ENCODE measurements at places on chromosomes 12 and 14. TPM values are rescaled to one million over a fixed set of nuclear protein-coding genes. Genes with fewer than 3 reads are reported as not detected.

DNA sequence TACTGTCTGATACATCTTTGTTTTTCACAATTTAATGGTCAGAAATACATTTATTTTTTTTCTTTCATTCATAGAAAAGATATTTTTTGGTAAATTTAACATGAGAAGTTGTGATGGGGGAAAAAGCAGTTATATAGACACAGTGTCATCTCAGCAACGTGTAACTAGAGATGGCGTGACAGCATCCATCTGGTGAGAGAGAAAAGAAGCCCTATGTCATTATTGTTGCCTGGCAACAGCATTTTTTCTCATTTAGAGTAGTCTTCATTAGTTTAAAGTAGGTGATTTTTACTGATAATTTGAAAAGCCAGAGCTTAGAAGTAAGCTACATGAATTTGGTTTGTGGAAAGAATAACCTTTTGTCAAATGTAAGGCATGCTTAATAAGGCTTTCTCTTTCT is 128.6 kb downstream of the ACSS3 start:
- DNase-seq, result peak; percentile 36
- no peaks in the 10 kb centered on the region for H3K36me3 ChIP-seq
- H3K27me3 ChIP-seq, result no peaks in the 10 kb centered on the region
- peaks cover 51% of the 10 kb centered on the region for H3K4me1 ChIP-seq

DNA sequence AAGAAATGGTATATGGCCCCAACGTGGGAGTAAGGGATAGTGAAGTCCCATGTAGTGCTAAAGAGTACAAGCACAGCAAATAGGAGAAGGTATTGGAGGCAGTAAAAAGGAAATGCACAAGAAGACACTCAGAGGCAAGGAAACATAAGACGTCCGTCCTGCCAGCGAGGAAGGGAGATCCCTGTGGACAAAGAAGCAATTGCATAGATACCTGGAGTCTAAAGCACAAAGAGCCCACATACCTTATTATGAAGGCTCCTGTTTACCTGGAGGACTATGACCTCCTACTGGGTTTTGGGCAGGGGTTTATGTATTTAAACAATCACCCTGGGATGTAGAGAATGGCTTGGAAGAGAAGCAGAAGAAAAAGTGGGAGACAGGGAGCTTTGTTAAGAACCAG is 341.2 kb upstream of the DCN start:
- no peak overlapping the region for H3K4me3 ChIP-seq
- no peaks in the 10 kb centered on the region for H3K4me1 ChIP-seq
- H3K27me3 ChIP-seq, result no peaks in the 10 kb centered on the region
- DNase-seq, result peak; percentile 56
- H3K36me3 ChIP-seq, result no peaks in the 10 kb centered on the region

- DNase-seq, result peak; percentile 34
- H3K4me1 ChIP-seq, result no peaks in the 10 kb centered on the region
- no peak overlapping the region for H3K27ac ChIP-seq
- H3K4me3 ChIP-seq, result no peak overlapping the region
These were observed 9.0 kb upstream of the FKBP11 start for GRCh38 chr12:48934312-48934706.

DNA sequence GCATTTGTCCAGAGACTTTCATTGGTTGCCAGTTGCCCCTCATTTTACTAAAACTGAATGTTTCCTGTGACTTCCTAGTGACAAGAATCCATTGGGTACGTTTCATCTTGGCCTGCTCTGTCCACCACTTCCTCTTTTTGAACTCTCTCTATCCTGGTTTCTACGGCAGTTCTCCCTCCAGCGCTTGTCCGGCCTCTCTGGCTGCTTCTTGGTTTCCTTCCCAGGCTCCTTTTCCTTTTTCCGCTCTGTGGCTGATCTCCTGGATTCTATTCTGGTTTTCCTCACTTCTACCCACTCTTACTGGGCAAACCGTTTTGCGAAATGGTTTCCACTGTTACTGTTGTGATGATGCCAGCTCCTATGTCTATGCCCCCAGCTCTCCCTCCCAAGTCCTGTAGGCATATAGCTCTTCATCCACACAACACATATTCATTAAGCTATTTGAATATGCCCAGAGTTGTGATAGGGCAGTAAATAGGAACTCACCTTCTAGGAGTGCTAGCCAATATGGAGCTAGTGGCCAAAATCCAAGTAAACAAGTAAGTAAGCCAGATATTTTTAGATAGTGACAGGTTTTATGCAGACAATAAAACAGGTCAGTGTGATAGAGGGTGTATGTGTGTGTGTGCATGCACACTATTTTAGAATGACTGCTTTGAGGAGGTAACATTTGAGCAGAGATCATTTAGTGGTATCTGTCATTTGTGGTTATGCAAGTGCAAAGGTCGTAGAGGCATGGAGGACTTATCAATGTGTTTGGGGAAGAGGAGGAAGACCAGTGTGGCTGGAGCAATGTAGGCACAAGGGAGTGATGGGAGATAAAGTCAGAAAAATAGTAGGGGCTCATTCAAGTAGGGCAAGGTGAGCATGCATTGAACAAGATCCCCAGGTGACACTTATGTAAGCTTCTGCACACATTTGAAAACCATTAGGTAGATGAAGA is 27.9 kb upstream of the CTDSP2 start:
- H3K4me1 ChIP-seq, result 0 out of 2 replicates have a peak, but pooled peaks cover 4% of the 10 kb centered on the region
- no peak overlapping the region for H3K27ac ChIP-seq
- H3K36me3 ChIP-seq, result no peaks in the 10 kb centered on the region
- H3K27me3 ChIP-seq, result no peaks in the 10 kb centered on the region
- H3K4me3 ChIP-seq, result no peak overlapping the region

The ACAD10 gene
- total RNA-seq, result 23.1 TPM

DNA sequence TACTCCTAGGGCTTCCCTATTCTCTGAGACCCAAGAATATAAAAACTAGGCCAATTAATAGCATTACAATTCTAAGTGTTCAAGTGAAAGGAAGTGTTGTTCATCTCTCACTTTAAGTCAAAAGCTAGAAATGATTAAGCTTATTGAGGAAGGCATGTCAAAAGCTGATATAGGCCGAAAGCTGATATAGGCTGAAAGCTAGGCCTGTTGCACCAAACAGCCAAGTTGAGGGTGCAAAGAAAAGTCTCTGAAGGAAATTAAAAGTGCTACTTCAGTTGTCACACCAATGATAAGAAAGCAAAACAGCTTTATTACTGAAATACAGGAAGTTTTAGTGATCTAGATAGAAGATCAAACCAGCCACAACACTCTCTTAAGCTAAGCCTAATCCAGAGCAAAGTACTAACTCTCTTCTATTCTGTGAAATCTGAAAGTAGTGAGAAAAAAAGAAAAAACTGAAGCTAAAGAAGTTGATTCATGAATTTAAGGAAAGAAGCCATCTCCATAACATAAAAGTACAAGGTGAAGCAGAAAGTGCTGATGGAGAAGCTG is 68.9 kb downstream of the SLC6A15 start:
- H3K36me3 ChIP-seq, result no peaks in the 10 kb centered on the region
- no peaks in the 10 kb centered on the region for H3K27me3 ChIP-seq
- H3K4me1 ChIP-seq, result no peaks in the 10 kb centered on the region
- no peak for DNase-seq
- H3K27ac ChIP-seq, result no peak overlapping the region

The KCNK10 gene
- 1.0 TPM for total RNA-seq

The NEUROD4 gene
- not detected for total RNA-seq

The P3H3 gene
- total RNA-seq, result 38.2 TPM

- DNase-seq, result no peak
- no peaks in the 10 kb centered on the region for H3K27me3 ChIP-seq
- H3K4me3 ChIP-seq, result no peak overlapping the region
- H3K4me1 ChIP-seq, result peaks cover 6% of the 10 kb centered on the region
These were observed 4.6 kb upstream of the PA2G4 start for GRCh38 chr12:56099787-56100186.

The HOXC11 gene
- total RNA-seq, result not detected

DNA sequence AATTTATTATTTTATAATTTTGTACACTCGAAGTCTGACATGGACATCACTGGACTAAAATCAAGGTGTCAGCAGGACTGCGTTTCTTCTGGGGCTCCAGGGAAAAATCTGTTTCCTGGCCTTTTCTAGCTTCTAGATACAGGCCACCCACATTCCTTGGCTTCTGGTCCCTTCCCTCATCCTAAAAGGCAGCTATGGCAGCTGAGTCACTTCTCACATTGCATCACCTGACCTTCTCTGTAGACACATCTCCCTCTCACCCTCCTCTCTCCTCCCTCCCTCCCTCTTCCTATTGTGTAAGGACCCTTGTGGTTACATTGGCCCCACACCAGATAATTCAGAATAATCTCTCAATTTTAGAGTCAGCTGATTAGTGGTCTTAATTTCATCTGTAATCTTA is 92.4 kb downstream of the RPS6KA5 start:
- no peak overlapping the region for H3K4me3 ChIP-seq
- H3K36me3 ChIP-seq, result no peaks in the 10 kb centered on the region
- H3K27me3 ChIP-seq, result no peaks in the 10 kb centered on the region
- H3K27ac ChIP-seq, result no peak overlapping the region
- no peak for DNase-seq

- no peak overlapping the region for H3K27ac ChIP-seq
- no peaks in the 10 kb centered on the region for H3K36me3 ChIP-seq
- DNase-seq, result peak; percentile 46
- H3K4me1 ChIP-seq, result peaks cover 26% of the 10 kb centered on the region
- H3K27me3 ChIP-seq, result no peaks in the 10 kb centered on the region
These were observed 158.9 kb upstream of the BTG1 start for GRCh38 chr12:92304371-92305055.

GRCh38 chr12:26090836-26091510 is 33.9 kb downstream of the BHLHE41 start:
- no peaks in the 10 kb centered on the region for H3K36me3 ChIP-seq
- peaks cover 6% of the 10 kb centered on the region for H3K4me1 ChIP-seq
- no peaks in the 10 kb centered on the region for H3K27me3 ChIP-seq
- H3K4me3 ChIP-seq, result no peak overlapping the region

DNA sequence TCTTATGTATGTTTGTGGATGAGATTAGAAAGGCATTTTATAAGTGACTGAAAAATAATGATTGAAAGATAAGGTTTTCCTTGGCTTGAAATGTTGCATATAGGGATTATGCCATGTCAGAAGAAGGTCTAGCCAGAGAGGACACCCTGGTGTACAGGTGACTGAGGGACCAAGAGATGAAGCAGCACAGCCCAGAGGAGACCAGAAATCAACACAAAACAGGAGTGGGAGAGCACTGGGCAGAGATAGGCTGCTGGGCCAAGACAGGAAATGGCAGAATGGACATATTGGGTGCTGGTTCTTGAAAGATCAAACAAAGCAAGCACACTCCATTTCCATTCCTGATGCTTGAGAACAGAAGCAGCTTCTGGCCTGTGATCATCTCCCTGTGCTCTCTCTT is 24.4 kb upstream of the FRMD6 start:
- no peak for DNase-seq
- no peaks in the 10 kb centered on the region for H3K27me3 ChIP-seq
- no peaks in the 10 kb centered on the region for H3K36me3 ChIP-seq

The PRB2 gene
- total RNA-seq, result not detected

GRCh38 chr12:90013409-90013808 is 304.8 kb upstream of the ATP2B1 start:
- no peaks in the 10 kb centered on the region for H3K27me3 ChIP-seq
- no peaks in the 10 kb centered on the region for H3K4me1 ChIP-seq
- DNase-seq, result peak; percentile 34
- H3K36me3 ChIP-seq, result no peaks in the 10 kb centered on the region
- H3K27ac ChIP-seq, result no peak overlapping the region

The SMCO2 gene
- total RNA-seq, result not detected

GRCh38 chr12:77368379-77368778 is 303.0 kb upstream of the E2F7 start:
- DNase-seq, result no peak
- no peak overlapping the region for H3K4me3 ChIP-seq
- peaks cover 8% of the 10 kb centered on the region for H3K4me1 ChIP-seq
- H3K27ac ChIP-seq, result no peak overlapping the region

The PXMP2 gene
- total RNA-seq, result 17.4 TPM

DNA sequence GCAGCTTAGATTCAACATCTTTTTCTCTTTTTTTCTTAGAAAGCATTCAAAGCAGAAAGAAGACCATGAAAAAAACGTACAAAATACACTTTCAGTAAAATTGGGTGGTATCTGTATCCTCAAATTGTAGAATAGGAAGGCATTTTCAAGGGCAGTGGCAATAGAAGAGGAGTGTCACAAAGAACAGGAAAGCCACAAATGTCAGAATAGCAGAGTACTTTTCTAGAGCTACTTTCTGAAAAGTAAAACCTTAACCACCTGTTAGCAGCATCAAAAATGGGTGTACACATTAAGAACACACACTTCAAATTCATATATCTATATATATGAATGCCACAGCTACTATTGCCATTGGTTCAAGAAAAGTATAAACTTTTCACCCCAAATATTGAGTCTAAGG is 412.1 kb upstream of the DCN start:
- H3K4me3 ChIP-seq, result no peak overlapping the region
- H3K36me3 ChIP-seq, result no peaks in the 10 kb centered on the region
- no peaks in the 10 kb centered on the region for H3K27me3 ChIP-seq
- no peaks in the 10 kb centered on the region for H3K4me1 ChIP-seq

DNA sequence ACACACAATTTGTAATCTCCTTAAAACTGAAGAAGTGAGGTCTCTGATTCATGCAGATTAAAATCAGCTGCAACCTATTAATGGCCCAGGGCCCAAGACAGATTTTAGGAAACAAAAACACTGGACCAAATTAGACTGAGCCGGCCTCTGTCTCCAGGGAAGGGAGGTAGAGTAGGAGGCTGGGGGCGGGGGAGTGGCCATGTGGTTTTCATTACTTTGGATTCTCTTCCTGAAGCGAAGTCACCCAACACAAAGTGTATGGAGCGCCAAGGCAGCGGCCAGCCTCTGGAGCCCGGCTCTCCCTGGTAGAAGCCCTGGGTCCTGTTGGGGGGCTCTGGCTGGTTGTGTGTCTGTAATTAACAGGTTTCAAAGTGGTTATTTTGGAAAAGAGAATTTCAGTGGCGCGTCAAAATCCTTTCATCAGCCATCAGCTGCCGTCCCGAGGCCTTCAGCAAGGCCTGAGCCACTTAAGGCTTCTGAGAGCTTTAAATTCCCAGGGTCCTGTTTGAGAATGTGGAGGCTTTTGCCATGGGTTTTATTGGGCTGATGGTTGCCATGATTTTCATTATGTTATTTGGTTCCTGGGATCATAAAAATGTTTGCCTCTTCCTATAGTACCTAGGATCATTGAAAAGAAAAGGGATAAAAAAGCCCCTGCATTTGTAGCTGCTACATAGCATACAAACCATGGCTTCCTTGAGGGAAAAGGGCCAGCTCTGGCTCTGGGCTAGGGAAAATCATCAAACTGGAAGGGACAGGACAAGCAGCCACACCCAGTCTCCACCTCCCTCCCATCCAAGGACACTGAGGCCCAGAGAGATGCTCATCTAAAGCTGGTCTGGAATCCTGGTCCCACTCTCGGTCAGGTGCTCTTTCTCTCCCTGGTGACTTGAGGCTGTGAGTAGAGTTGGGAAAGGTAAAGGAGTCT is 282.4 kb downstream of the ZFP36L1 start:
- no peak for DNase-seq
- peaks cover 7% of the 10 kb centered on the region for H3K4me1 ChIP-seq
- H3K36me3 ChIP-seq, result no peaks in the 10 kb centered on the region
- no peak overlapping the region for H3K4me3 ChIP-seq
- H3K27me3 ChIP-seq, result no peaks in the 10 kb centered on the region
- no peak overlapping the region for H3K27ac ChIP-seq

- no peaks in the 10 kb centered on the region for H3K36me3 ChIP-seq
- H3K27ac ChIP-seq, result peak overlapping the region; percentile 61
- no peak overlapping the region for H3K4me3 ChIP-seq
- H3K27me3 ChIP-seq, result no peaks in the 10 kb centered on the region
- DNase-seq, result no peak
These were observed 59.5 kb downstream of the ITPR2 start for GRCh38 chr12:26773313-26774104.

GRCh38 chr14:73913256-73913655 is 26.6 kb downstream of the ZNF410 start:
- no peak for DNase-seq
- peaks cover 24% of the 10 kb centered on the region for H3K36me3 ChIP-seq
- H3K4me1 ChIP-seq, result no peaks in the 10 kb centered on the region
- H3K27me3 ChIP-seq, result no peaks in the 10 kb centered on the region
- no peak overlapping the region for H3K27ac ChIP-seq
- H3K4me3 ChIP-seq, result no peak overlapping the region

All from GM23338 (cell line).